ENCODE measurements at places on chromosomes 2 and 18.

GRCh38 chr2:88239781-88240180, 69.6 kb downstream of the THNSL2 start:
- DNase-seq: no peak

DNA sequence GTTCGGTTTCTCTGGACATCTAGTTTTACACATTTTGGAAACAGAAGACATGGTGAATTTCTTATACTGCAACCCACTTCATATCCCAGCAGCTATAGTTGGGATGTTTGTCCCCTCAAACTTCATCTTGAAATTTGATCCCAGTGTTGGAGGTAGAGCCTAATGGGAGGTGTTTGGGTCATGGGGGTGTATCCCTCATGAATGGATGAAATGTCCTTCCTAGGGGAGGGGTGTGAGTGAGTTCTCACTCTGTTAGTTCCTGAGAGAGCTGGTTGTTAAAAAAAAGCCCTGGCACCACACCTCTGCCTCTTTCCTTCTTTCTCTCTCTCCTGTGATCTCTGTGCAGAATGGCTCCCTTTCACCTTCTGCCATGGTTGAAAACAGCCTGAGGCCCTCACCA, 369.0 kb upstream of the KCNJ3 start:
- no peak for DNase-seq

DNA sequence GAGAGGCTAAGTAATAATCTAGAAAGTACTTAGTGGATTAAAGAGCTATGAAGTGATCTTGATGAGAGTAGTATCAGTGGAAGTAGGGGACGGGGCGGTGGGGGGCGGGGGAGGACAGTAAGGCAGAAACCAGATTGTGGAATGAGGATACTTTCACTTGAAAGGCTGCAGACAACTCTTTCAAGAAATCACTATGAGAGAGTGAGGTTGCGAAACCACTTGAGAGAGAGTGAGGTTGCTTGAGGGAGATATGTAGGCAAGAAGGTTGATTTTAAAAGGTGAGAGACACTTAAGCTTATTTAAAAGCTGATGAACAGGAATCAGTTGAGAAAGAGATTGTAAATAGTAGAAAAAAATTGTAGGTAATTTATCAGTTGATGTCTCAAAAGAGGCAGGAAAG, 3.8 kb downstream of the ZNF397 start:
- DNase-seq: no peak

- DNase-seq: no peak
Measured at GRCh38 chr2:127106457-127106990, 430 bp downstream of the BIN1 start.

DNA sequence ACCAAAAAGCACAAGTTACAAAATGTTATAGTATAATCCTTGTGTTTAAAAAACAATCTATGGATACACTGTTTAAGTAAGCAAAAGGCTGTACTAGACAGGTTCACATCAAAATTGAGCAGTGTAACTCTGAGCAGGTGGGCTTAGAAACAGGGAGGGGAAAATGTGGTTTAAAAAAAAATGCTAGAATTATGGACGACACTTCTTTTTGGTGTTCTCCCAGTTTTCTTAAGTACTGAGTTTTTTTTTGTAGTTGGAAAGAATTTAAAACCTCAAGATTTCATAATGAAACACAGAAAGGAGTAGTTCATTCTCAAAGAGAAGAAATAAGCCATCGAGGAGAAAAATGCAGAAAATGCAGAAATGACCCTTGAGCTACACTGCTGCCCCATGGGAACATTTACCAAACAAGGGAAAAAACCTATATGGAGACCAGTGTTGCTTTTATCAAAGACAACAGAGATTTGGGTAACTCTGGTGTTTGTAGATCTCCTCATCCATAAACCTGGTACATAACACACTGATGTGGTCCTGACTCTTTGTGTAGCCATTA, 100.7 kb downstream of the MYO5B start:
- DNase-seq: no peak

DNA sequence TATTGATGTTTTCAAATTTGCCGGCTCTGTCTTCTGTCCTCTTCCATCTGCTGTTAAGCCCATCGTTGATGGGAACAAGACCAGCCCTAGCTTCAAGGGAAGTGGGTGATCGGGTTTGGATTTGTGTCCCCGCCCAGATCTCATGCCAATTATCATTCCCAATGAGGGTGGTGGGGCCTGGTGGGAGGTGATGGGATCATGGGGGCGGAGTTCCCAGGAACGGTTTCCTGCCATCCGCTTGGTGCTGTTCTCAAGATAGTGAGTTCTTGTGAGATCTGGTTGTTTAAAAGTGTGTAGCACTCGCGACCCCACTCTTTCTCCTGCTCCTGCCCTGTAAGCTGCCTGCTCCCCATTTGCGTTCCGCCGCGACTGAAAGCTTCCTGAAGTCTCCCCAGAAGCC, 9.5 kb downstream of the ASB18 start:
- no peak for DNase-seq

DNA sequence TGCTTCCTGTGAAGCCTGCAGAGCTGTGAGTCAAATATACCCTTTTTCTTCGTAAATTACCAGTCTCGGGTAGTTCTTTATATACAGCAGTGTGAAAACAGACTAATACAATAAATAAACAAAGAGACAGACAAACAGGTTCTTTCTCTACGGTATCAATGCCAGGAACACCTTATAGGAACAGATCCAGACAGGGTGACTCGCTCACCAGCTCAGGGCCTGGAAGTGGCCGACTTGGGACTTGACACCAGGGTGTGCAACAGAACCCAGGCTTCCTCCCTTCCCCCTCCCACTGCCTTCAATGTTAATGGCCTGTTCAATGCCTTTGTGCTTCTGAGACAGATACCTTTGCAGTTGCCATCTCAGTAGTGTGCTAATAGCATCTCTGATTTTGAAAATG, 309.5 kb downstream of the ALK start:
- no peak for DNase-seq

DNA sequence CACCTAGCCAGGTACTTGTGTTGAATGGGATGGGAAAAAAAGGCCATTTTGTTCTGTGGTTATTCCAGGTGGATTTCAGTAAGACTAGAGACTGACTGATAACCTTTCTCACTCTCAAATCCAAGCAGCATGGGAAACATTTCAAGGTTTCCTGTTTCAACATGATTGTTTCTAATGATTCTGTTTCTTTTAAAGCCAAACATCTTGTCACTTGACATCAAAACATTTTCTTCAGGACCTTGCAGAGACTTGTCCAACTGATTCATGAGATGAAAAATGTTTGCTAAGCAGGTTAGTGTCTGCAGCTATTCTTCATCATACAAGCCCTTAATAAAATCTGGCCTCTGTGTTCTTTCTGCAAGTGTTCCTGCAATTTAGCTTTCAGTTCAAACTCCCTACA, 456.5 kb upstream of the CWC22 start:
- DNase-seq: no peak

DNA sequence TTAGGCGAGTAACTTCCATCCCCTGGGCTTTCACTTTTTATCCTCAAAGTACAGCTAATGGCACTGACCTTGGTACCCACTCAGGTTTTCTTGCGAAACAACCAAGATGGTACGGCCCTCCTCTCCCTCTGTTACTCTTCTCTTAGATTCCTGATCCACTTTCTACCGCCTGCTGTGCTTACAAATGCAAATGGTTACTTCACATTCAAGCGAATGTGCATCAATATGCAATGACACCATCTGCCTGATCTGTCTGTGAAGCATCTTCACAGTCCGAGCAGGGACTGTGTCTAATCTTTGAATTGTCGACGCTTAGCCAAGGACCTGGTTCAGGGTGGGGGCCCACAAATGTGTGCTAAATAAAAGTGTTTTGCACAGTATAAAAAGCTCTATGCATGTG, 112.2 kb downstream of the TRIB2 start:
- no peak for DNase-seq

DNA sequence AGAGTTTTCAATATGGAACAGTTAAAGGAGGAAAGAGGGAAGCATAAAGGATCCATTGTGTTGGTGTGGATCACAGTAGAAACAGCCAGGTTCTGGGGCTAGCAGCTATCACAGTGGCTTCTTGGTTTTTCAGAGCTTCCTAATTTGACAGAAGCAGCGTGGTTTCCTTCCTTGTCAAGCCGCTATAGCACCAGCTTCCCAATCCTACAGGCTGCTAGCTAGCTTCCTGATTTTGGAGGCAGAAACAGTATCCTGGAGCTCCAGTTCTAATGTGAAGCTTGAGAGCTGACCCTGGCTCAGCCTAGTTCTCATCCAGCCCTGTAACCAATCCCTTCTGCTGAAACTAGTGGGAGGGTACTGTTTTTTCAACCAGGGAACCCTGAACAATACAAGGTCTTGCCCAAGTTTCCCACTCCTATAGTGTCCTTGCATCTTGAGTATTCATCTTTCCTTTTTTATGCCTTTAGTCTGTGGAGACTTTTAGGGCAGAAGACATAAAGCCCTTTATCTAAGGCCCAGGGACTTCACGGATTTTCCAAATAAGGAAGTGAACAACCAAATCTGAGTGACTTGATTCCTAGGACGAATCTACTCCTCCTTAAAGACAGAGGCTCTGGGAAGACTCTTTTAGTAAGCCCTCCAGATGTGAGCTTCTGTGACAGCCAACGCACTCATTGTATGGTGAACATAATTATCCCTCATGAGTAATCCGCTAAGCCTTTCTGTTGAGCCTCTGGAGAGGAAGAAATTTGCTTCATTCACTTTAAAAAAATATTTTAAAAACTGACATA, 33.8 kb downstream of the CCDC93 start:
- DNase-seq: no peak

GRCh38 chr2:85542777-85543176, 3.8 kb downstream of the MAT2A start:
- no peak for DNase-seq

DNA sequence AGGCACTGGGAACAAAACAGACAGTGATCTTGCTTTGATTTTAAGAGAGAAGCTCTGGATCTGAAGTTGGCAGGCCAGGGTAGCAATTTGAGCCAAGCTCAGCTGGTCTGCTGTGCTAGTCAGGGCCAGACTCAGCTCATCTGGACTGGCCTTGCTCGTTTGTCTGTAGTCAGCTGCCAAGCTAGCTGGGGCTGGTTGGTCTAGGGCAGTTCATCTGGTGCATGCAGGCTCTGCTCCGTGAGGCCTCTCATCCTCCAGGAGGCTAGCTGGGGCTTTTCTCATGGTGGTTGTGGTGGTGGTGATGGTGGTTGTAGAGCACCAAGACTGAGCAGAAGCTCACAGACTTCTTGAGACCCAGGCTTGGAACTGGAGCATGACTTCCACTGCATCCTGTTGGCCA, 10.3 kb downstream of the FBLN7 start:
- no peak for DNase-seq

GRCh38 chr2:10319892-10320574, 17.3 kb downstream of the HPCAL1 start:
- no peak for DNase-seq

- no peak for DNase-seq
Measured at GRCh38 chr18:9048808-9049494, 53.5 kb upstream of the NDUFV2 start.

DNA sequence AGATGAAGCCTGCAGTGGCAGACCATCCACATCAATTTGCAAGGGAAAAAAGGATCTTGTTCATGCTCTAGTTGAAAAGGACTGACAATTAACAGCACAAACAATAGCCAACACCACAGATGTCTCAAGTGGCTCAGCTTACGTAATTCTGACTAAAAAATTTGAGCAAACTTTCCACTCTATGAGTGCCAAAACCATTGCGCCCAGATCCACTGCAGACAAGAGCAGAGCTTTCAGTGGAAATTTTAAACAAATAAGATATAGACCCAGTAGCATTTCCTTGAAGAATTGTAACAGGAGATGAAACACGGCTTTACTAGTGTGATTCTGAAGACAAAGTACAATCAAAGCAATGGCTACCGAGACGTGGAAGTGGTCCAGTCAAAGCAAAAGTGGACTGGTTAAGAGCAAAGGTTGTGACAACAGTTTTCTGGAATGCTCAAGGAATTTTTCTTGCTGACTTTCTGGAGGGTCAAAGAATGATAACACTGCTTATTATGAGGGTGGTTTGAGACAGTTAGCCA, 12.0 kb upstream of the ZNF396 start:
- DNase-seq: no peak

- no peak for DNase-seq
Measured at GRCh38 chr18:36255072-36255698, 42.3 kb upstream of the FHOD3 start.

DNA sequence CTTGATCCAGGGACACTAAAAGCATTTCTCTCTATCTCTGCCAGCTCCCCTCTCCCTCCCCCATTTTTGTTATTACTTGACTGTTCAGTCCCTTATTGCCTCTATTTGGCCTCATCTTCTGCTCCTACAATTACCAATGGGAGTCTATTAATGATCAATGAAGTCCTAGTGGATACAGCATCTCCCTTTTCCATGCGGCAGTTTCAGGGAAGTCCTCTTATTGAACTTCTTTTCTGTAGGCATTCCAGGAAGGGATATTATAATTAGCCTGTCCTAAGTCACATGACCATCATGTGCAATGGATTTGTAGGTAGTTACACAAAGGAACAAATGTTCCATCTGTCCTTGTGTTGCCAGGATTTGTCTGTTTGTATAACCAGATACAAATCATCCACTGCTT, 495.1 kb upstream of the CNTNAP5 start:
- no peak for DNase-seq

- DNase-seq: no peak
Measured at GRCh38 chr18:46718501-46719341, 38.1 kb downstream of the ST8SIA5 start.

- DNase-seq: no peak
Measured at GRCh38 chr18:27478459-27478858, 293.4 kb upstream of the CHST9 start.

- DNase-seq: no peak
Measured at GRCh38 chr2:205731583-205731981, 49.3 kb downstream of the NRP2 start.

- DNase-seq: no peak
Measured at GRCh38 chr18:59264121-59264571, 9.1 kb downstream of the RAX start.

DNA sequence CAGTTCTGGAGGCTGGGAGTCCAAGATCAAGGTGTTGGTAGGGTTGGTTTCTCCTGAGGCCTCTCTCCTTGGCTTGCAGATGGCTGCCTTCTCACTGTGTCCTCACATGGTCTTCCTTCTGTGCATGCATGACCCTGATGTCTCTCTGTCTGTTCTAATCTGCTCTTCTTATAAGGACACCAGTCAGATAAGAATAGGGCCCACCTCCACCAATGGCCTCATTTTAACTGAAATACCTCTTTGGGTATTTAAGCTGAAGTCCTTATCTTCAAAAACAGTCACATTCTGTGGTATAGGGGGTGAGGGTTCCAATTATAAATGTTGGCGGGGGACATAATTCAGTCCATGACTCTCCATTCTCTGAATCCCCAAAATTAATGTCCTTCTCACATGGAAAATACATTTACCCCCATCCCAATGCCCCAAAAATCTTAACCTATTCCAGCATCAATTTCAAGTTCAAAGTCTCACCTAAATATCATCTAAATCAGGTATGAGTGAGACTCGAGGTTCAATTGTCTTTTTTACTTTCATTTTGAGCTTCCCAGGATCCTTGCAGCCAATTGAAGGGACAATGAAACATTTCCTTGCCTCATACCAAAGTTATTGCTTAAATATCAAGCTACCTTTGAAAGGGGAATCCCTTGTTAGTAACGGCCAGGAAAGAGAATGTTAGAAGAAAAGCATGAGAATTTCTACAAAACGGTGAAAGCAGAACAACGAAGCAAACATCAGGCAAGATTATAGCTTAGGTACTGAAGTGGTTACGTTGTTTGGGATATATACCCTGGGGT, 20.6 kb upstream of the CNOT11 start:
- no peak for DNase-seq
